ENCODE measurements at places on chromosomes 7 and 10.

DNA sequence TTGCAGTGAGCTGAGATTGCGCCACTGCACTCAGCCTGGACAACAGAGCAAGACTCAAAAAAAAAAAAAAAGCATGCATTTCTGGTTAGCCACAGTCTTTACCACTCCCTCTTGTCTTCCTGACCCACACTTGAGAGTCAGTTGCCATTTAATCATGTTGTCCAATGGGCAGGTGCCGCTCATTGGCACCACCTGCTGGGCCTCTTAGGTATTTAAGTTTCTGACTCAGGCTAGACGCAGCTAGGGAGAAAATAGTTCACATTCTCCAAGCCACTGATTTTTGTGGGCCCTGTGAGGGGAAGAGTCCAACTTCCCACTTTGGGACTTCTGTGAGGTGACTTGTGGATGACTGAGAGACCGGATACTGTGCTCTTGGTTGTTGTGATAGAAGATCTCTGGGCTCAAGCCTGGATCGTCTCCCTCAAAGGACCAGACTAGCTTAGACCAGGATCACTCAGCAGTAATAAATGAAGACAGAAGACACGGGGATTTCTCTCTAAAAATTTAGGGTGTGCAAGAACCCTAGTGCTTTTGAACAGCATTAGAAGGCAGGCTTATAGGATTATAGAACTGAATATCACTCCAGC, 26.8 kb upstream of the SORCS3 start:
- DNase-seq: no peak

GRCh38 chr7:142030848-142031247, 35.2 kb downstream of the MGAM start:
- no peak for DNase-seq

GRCh38 chr7:38280000-38280399, 6.6 kb upstream of the TARP start:
- no peak for DNase-seq

GRCh38 chr10:8235253-8236027, 181.0 kb downstream of the GATA3 start:
- DNase-seq: no peak

- DNase-seq: no peak
These were observed 40.8 kb downstream of the LAMB4 start for GRCh38 chr7:108089381-108089780.

DNA sequence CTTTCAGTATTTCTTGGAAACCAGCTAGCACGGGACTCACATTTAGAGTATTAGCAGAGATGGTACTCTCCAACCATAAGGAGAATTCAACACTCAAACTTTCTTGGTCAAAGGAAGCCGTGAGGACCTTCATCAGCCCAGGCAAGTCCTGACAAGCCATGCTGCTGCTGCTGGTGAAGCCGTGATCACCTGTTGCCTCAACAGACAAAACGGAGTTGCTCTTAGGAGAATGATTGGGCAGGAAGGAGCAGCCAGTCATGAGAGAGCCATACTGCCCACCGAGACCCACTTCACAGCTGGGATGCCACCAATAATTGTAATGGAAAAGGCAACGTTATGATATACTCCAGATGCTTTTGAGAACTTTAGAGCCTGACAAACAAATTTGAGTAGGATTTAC, 60.8 kb upstream of the PLPP4 start:
- DNase-seq: no peak

DNA sequence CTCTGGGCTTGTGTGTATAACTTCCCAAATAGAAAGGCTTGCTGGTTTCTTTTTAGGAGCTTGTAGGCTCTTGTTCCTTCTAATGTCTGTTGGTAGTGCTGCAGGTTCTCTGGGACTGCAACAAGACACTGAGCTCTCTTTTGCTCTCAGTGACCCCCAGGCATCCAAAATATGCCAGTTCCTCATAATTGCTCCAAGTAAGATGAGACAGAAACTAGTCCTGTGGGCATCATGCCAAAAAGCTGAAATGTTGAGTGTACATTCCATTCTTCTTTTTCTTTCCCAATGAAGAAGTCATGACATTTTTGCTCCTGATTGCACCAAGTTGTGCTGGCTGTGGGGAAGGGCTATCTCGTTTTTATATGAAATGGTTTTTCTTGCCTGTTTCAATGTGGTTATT, 7.1 kb upstream of the BTBD16 start:
- DNase-seq: no peak

GRCh38 chr10:115157357-115157756, 64.2 kb downstream of the ATRNL1 start:
- no peak for DNase-seq

- no peak for DNase-seq
These were observed 362.5 kb upstream of the ZMIZ1 start for GRCh38 chr10:78706256-78706655.

- DNase-seq: no peak
These were observed 279.2 kb upstream of the MKI67 start for GRCh38 chr10:128405450-128405849.

DNA sequence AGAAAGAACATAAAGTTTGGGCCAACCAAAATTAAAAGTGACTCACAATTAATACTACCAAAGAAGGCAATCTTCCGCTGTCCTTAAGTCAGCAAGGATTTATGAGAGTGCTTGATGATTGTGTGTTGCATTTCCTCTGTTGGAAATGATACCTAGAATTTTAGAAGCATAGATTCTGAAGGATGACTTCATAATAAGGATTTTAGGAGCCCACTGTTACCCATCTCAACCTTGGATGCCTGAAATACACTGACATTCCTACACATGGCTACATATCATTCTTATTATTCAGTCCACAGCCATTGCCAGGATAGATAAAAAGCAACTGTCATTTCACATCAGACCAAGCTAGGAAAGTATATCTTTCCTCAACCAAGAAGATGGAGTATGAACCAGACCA, 823.8 kb downstream of the LRMDA start:
- no peak for DNase-seq

DNA sequence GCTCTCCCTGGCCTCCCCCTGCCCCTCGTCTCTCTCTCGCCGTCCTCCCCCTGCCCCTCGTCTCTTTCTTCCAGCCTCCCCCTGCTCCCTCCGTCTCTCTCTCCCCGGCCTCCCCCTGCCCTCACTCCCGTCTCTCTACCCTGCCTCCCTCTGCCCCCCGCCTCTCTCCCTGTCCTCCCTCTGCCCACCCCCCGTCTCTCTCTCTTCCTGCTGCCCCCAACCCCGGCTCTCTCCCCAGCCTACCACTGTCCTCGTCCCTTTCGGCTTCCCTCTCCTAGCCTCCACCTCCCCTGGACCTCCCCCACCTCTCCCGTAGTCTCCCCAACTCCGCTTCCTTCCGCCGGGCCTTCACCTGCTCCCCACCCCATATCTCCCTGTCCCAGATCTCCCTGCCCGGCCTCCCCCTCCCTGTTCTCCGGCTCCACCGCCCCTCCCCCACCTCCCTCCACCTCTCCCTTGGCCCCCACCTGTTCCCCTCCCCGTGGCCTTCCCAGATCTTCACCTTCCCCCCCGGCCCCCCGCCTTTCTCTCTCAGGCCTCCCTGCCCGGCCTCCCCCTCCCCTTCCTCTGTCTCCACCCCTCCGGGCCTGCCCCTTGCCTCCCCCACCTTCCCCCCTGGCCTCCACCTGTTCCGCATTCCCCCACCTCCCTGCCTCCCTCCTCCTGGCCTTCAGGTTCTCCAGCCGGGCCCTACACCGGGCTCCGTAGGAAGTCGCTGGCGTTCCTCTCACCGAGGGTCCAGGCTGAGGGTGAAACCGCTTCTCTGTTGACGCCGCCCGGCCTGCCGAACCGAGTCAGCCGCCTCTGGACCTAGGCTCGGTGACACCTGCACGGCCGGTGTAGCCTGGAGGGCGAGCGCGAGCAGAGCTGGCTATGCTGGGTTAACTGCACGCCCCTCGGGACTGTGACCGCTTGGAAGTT, 1.2 kb downstream of the GET4 start:
- no peak for DNase-seq

- no peak for DNase-seq
These were observed 436.2 kb downstream of the KCNMA1 start for GRCh38 chr10:77201135-77202106.

Measured in stimulated activated CD8-positive, alpha-beta memory T cell treated with anti-CD3 and anti-CD28 coated beads, Interleukin-12 subunit alpha, Interleukin-12 subunit beta, amount 100 ng/mL, for 1 hour (primary cell).